Substantia nigra (tissue), 51 donors: ENCODE measurements at places on chromosomes 16 and 17.

- DNase-seq: peak; percentile 93
Measured at GRCh38 chr16:53054670-53055485, at the start of gene CHD9. Gene CHD9, plus strand, starts transcription at chr16:53054991. Its CDS starts 101,099 bp downstream, at chr16:53156090.

GRCh38 chr17:81556175-81556691 is 4.1 kb upstream of the FAAP100 start:
- DNase-seq: no peak

GRCh38 chr17:37648555-37648954 is 5.3 kb upstream of the DDX52 start:
- no peak for DNase-seq

- DNase-seq: peak; percentile 51
Measured at GRCh38 chr17:17745476-17746455, 64.5 kb downstream of the RAI1 start.

- DNase-seq: no peak
Measured at GRCh38 chr17:55612691-55613141, 101.5 kb upstream of the SMIM36 start.

GRCh38 chr16:75535211-75535843 is 581 bp downstream of the CHST5 start:
- no peak for DNase-seq

- no peak for DNase-seq
Measured at GRCh38 chr16:50165473-50165872, 12.4 kb downstream of the TENT4B start.

DNA sequence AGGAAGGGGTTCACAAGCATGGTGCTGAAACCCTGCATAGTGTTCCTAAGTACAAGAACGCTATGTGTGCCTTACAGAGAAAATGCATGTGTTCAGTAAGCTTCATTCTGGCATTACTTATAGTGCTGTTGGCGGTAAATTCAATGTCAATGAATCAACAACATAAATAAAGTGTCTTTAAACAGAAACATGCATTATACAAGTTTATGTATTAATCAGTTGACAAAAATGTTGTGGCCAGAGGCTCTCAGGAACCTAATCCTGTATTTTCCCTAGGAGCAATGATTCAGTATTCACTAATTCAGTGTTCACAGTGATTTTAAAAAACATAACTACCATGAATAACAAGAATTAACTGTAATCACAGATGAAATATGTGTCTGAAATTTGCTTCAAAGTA is 47.1 kb upstream of the MYOCD start:
- no peak for DNase-seq

DNA sequence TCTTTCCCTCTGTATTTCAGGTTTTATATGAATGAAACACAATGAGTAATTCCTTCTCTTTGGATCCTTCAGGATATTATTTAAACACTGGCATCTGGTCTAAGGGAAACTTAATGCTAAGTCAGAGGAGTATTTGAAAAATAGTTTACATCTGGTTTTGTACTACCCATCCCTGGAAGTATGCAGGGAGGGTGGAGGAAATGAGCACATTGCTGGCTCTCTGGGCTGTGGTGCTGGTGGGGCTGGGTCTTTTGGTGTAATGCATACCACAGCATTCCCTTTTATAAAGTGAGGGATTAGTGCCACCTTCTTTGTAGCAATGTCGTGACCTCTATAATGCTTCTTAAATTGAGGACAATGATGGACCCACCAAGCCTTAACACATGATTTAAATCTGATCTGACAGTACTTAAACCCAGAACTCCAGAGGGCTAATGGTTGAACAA is 105.5 kb upstream of the AXIN2 start:
- DNase-seq: no peak

DNA sequence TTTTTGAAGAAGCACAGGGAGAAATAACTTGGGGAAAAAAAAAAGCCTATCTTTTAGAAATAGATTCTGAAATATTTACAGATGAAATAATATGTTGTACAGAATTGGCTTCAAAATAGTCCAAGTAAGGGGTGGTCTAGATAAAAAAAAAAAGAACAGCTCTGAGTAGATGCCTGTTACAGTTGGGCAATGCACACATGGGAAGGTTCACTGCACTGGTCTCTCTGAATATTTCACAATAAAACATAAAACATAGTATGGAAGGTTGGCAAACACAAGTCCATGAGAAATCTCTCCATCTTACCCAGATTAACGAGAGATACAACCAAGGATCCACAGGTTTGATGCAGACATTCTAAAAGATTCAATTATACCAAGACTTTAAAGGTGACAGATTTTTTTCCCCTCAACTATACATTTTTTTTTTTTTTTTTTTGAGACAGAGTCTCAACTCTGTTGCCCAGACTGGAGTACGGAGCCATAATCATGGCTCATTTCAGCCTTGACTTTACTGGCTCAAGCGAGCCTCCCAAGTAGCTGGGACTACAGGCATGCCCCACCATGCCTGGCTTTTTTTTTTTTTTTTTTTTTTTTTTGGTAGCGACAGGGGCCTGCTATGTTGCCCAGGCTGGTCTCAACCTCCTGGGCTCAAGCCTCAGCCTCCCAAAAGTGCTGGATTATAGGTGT is 58.0 kb downstream of the KANSL1 start:
- no peak for DNase-seq

- no peak for DNase-seq
Measured at GRCh38 chr17:34633351-34633750, 54.0 kb downstream of the TMEM132E start.

DNA sequence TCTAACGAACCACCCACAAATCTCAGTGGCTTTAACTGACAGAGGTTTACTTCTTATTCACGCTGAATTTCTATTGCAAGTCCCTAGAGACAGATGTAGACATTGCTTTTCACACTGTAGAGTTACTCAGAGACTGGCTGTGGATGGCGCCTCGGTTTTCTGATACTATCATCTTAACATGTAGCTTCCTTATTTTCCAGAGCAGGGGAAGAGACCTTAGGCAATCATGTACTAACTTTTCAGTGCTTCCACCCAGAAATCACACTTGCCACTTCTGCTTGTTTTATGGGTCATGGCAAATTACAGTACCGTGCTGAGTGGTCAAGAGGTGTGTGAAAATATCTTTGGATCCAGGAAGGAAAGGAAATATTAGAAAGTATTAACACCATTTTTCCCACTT is 65.4 kb downstream of the MAF start:
- DNase-seq: no peak

DNA sequence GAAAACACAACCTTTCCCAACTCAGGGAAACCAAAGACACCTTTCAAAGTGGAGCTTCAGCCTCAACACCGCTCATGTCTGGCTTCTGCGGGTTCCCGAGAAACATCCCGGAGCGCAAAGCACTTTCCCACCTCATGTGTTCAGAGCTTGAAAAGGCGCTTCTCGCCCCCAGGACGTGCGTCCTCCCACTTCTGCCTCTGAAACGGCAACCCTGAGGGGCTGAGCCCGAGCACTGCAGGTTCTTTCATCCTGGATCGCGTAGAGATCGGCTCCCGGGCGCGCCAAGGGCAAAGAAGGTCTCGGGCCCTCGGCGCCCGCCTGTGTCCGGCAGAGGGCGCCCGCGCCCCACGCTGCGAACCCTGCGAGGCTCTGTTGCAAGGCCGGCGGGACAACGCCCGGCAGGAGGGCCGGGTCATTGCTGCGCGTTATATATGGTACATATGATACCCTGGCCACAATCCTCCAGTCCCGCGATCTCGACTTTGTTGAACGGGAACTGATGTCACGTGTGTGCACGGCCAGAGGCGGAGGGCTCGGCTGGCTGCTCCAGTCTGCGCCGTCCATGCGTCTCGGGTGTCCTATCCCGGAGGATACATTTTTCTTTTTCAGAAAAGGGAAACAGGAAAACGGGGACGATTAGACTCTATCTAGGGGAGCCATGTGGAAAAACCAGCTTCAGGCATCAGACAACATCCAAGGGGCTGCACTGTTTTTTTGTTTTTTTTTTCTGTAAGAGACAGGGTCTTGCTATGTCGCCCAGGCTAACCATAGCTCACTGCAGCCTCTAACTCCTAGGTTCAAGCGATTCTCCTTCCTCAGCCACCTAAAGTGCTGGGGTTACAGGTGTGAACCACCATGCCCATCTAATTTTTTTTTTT is 19.1 kb downstream of the COQ7 start:
- peak; percentile 59 for DNase-seq

GRCh38 chr17:31743797-31744196 is 115.2 kb downstream of the COPRS start:
- DNase-seq: no peak

DNA sequence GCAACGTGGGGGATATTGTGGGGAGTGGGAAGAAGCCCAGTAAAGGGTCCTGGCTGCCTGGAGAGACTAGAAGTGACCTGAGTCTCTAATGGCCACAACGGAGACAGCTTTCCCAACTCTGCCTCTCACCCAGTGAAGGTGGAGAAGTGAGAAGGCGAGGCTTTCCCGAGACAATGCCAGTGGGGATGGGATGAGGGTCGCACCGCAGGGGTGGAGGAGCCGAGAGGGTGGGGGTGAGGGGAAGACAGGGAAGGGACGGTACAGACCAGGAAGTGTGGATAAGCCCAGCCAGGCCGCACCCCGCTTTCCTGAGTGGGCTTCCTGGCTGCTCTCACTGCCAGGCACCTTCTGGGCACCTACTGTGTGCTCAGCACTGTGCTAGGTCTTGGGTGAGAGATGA is 7.5 kb upstream of the SPPL2C start:
- DNase-seq: no peak

- DNase-seq: no peak
Measured at GRCh38 chr17:61259360-61259759, 140.3 kb upstream of the TBX2 start.

DNA sequence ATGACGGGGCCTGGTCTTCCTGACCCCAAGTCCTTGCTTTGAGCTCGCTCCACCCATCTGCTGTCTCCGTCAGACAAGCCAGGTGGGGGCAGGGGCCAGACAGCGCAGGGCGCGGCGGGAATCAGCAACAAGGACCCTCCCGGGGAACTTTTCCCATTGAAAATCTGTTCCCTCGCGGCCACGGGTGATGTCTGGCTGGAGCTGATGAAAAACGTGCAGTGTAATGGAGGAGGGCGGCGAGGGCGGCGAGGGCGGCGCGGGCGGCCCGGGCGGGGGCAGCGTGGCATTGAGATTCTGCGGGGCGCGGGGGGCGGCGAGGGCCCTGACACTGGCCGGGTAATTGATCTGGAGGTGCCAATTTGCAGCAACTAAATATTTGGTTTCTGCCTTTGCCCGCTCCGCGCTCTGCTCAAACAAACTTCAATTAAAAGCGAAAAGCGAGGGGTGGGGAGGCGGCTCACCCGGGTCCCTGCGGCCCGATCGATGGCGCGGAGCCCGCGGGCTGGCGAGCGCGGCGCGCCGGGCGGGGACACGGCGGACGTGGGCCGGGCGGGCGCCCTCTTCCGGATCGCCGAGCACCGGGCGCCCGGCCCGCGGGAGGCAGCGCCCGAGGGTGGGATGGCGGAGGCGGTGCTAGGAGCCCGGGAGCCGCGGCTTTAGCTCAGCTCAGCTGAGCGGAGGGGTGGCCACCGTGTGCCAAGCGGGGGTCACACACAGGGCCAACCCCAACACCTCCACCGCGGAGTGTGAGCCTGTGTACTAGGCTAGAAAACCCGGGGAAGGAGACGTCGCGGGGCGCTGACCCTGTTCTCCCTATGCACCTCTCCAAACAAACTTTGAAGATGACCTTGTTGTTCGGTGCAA is 32.4 kb downstream of the DCAKD start:
- DNase-seq: no peak

DNA sequence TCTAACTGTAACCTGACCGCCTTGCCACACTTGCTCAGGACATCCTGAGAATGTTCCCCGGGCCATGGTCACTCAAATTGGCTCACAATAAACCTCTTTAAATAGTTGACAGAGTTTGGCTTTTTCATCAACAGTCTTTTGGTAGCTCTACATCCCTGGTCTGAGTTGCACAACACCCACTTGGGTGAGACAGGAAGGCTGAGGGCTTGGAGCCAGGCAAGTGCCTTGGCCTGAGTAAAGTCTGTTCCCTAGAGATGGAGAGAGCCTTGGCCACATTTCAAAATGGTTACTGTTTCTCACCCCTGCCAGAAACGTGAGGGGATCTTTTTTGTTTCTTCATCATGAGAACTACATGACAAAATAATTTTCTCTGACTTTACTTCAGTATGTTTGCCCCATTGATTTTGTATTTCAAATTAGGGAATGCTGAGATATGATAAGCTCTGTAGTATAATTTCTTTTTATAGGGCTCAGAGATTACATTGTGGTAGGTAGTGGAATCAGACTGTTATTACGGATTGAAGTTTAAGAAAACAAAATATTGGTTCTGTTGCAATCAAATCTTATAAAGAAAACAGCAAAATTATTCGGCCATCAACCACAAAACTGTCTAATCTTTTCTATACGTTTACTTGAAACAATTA is 53.9 kb upstream of the NETO2 start:
- DNase-seq: no peak

DNA sequence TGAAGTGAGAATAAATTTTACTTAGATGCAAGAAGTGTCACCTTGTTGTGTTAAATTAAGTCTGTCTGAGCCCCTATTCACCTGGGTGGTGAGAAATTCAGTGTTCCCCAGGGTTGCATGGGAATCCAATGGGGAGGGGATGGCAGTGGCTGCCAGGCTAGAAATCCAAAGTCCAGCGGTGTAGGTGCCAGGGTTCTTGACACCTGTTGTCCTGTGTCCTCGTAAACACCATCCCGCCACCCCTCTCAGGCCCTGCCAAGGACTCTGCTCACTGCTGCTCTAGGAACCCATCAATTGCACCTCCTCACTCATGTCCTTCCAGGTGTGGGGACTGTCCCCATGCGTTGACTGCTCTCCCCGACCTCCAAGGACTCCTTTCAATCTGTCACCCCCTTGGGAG is 58.9 kb downstream of the CACNG5 start:
- no peak for DNase-seq

DNA sequence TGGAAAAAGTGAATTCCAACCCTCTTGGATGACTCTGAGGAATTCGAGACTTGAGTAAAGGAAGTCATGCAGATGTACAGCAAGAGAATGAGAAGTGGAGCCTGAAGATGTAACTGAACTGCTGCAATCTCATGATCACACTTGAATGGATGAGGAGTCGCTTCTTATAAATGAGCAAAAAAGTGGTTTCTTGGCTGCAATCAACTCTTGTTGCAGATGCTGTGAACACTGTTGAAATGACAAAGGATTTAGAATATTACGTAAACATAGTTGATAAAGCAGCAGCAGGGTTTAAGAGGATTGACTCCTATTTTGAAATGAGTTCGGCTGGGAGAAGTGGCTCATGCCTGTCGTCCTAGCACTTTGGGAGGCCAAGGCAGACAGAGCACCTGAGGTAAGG is 25.5 kb downstream of the ASPA start:
- no peak for DNase-seq

DNA sequence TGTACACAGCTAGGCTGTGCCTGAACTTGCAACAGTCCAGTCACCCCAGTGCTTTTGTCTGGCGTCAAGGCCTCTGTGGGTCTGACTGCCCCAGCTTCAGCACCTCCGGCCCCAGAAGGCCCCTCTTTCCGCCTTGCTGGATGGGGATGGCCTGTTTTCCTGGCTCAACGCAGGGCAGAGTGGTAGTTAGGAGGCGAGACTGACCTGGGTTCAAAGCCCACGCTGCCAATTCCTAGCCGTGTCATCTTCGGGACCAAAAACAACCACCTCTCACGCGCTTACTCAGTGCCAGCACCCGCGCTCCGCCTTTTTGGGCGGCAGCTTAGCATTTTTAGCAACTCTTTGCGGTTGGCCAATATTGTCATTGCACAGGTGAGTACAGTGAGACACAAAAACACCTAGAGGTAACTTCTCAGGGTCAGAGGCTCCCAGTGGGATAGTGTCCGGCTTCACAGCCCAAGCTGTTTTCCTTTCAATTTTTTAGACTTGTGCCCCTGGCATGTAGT is 4.6 kb downstream of the MYBBP1A start:
- no peak for DNase-seq

- DNase-seq: no peak
Measured at GRCh38 chr17:69575346-69575761, 160.9 kb downstream of the MAP2K6 start.
